ENCODE measurements at places on chromosomes 11 and 22.
A peak's percentile ranks its signal among the peaks of the same experiment; 100 is the strongest.

GRCh38 chr11:114416441-114416961 lies 16.0 kb downstream of the RBM7 start:
- peak; percentile 73 for DNase-seq

GRCh38 chr11:1493650-1494244 lies 7.2 kb upstream of the MOB2 start:
- DNase-seq: no peak

DNA sequence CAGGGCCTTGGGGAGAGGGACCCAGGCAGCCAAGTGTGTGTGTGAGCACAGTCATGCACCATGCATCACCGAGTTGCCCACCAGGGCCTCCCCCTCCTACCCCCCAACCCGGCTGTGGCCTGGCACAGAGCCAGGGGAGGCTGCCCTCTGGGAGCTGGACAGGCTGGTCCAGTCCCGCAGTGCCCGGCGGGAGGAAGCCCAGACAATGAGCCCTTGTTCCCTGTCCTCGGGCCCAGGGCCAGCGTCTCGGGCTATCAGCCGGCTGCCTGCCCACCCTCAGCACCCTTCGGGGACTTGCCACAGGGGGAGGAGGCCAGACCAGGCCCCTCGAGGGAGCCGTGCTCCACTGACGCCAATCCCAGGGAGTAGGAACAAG lies 4.5 kb downstream of the LRRC75B start:
- no peak for DNase-seq

DNA sequence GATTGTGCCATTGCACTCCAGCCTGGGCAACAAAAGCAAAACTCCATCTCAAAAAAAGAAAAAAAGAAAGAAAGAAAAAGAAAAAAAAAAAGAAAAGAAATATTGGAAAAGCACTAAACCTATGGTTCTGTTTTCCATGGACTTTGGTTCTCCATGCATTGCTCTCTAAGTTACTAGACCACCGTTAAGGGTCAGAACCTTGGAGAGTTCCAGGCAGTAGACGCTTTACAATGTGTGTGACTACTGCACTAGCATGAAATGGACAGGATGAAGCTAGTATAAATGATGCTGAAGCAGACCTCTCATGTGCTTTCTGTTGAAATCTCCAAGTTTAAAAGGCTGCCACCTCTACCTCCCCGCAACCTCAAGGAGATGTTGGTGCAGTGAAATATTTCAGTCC lies 63.5 kb downstream of the SIK2 start:
- no peak for DNase-seq

DNA sequence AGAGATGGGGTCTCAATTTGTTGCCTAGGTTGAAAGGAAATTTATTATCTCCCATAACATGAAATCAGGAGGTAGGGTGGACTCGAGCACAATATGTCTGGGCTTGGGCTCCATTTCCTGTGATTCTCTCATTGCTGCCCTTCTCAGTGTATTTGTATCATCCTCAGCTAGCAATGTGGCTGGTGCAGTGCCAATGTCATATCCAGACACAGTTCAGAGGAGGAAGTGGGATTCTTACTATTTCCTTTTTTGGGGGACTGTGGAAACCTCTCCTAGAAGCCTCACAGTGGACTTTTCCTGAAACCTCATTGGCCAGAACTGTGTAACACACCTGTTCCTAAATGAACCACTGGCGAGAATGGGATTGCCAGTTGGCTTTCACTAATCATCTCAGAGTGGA lies 21.0 kb upstream of the SWAP70 start:
- DNase-seq: no peak

GRCh38 chr11:44139565-44140330 lies 44.3 kb downstream of the EXT2 start:
- DNase-seq: no peak

DNA sequence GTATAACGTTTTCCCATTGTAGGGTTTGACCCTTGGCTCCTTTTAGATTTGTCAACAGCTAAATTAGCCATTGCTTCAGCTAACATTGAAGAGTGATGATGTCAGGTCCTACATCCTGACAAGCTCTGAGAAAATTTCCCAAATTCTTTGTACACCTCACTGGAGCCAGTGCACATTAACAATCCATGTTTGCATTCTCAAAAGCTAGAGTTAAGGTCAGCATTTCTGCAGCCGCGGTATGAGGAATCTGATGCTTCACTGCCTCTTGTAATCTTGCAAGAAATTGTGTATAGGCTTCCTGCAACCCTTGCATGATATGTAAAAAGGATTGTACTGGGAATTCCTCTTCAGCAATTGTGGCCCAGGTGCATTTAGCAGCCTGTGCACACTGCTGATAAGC lies 33.1 kb upstream of the NCAM1 start:
- no peak for DNase-seq

DNA sequence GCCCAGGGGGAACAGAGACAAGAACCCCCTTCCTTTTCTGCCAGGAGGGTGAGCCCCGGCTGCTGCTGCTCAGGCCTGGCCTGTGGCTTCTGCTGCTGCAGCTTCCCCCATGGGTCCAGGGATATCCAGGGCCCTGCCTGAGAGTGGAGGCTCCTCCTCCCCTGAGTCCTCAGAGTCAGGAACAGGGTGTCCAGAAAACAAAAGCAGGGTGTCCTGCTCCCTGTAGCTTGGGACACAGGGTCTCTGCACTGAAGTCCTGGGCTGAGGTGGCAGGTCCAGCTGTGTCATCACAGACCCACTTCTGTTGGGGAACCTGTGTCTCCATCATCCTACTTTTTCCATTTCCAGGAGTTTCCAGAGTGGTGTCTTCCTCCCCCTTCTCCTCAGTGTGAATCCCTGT lies 76.1 kb downstream of the ZNF280B start:
- no peak for DNase-seq

DNA sequence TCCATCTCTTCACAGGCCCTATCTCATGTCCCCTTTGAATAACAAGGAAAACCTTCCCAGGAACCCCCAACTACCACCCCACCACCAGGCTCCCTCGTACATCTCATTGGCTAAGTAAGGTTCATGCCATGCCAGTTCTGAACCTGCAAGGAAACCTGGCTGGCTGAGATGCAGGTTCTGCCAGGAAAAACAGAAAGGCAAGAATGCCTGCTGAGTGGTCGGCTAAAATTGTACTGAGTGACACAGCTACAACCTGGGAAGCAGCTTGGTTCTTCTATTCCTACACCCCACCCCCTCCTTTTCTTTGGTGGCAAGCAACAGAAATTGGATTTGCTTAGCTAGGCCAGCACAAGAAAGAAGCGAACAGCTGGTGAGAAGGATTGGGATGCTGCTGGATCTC lies 36.1 kb upstream of the TSPAN18 start:
- no peak for DNase-seq

DNA sequence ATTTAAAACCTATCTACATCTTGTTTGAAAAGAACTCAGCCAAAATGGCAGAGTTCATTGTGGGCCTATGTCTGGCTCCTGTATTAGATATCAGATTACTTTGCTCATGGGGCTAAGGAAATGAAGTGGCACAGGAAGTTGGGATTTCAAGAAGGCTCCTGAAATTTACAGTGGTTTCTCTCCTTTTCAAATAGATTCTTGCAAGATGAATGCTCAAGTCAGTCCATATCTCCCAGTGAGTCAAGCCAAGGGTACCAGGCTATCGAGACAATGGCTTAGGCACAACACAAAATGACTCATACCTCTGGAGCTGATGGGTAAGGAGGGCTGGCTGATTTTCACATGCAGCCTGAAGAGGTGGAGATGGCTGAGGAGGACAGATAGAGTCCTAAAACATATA lies 24.1 kb upstream of the APOA1 start:
- peak; percentile 29 for DNase-seq

DNA sequence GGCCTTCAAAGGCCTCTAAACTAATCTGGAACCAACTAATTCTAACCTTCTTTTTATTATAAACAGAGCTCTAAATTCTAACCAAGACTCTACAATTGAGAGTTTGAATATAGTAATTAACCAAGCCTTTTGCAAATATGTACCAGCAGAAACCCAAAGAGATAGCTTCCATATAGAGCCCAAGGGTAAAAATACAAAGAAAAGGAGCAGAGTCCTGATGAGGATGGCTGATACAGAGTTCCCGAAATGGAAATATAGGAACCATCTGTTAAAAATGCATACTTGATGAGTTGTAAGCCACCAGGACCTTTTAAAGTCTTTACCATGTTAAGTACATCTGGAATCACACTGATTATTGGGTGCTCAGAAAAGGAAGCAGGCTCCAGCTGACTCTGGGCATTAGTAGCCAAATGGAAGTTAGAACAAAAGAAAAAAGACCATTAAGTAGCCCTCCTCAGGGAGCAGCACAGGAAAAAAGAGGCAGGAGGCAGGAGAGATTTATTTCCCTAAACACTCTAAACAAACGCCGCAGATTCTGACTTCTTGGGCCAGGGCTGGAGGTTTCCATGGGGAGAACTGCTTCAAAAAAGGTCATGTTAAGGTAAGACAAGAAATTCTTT lies 463.1 kb upstream of the FAT3 start:
- DNase-seq: no peak

GRCh38 chr11:10412266-10412665 lies 42.8 kb upstream of the AMPD3 start:
- DNase-seq: no peak

GRCh38 chr11:132692891-132693290 lies 839.4 kb downstream of the OPCML start:
- no peak for DNase-seq

- no peak for DNase-seq
Measured at GRCh38 chr11:70024036-70024772, 53.9 kb upstream of the ANO1 start.

DNA sequence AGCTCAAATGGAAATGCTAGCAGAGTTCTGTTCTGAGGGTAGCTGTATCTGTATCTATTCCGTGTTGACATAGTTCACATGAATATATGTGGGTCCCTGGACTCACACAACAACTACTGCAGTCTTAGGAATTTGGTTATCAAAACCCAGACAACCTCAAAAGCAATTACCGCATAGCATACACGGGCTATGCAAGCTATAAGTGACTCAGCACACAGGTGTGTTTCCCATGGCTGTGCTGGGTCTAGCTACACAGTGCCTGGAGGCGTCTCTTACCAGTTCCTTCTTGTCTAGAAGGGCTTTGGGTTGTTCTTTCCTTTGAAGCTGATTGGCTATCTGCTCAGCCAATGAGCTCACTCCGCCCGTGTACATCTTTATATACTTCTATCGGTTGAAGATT lies 98.2 kb upstream of the BID start:
- peak; percentile 90 for DNase-seq

DNA sequence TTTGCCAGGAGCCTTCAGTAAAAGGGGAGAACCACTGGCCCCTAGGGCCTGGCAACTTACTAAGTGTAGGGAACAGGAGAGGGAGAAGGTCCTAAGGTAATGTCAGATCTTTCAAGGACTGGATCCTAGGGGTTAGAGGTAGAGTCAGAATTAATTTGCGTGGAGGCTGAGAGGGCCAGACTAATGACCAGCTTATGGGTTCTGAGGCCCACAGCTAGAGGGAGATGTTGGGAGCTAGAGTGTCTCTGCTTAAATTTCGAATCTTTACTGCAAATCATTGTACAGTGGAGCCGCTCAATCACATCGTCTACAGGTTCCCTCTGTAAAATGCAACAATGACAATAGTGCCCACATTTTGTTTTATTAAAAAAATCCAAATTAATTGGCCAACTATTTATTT lies 31.4 kb downstream of the CLMP start:
- DNase-seq: no peak

DNA sequence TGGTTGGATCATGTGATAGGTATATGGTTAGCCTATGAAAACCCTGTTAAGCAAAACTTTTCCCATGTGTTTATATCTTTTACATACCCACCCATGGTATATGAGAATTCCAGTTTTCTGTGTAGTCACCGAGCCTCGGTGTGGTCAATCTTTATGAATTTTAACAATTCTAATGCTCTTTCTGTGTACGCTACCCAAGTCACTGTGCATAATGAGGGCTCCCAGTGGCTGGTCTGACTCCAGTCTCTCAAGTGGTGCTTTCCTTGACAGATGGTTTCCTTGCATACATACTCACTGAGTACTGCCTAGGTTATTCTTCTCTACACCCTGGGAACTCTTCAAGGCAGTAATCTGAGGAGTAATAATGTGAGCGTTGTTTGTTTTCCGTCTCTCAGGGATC lies 17.6 kb downstream of the MUC15 start:
- no peak for DNase-seq

GRCh38 chr22:30427871-30428270 lies 2.3 kb downstream of the MTFP1 start:
- DNase-seq: no peak

DNA sequence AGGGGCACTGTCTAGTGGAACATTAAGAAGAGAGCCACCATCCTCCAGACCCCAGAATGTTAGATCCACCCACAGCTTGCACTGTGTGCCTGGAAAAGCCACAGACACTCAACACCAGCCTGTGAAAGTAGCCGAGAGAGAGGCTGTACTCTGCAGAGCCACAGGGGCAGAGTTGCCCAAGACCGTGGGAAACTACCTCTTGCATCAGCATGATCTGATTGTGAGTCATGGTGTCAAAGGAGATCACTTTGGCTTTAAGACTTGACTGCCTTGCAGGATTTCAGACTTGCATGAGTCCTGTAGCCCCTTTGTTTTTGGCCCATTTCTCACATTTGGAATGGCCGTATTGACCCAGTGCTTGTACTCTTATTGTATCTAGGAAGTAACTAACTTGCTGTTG lies 115.9 kb upstream of the CCDC179 start:
- DNase-seq: peak; percentile 60

DNA sequence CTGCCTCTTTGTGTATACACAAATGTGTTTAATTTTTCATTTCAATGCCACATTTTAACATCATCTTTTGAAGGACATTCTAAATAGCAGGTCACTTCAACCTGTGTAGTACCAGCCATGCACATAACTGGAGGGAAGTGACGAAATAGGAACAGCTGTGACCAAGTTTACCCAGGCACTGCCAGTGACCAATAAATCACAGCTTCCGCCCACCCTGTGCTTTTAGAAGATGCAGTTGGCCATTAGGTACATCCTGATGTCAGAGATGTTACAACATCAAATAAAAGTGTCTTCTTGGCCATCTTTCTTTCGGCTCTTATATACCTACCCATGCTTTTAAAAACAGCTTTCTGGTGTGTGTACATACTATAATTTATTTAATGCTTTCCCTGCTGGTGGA lies 7.8 kb downstream of the LDLRAD3 start:
- no peak for DNase-seq

- DNase-seq: no peak
Measured at GRCh38 chr22:44383652-44384562, 71.2 kb upstream of the SHISAL1 start.

DNA sequence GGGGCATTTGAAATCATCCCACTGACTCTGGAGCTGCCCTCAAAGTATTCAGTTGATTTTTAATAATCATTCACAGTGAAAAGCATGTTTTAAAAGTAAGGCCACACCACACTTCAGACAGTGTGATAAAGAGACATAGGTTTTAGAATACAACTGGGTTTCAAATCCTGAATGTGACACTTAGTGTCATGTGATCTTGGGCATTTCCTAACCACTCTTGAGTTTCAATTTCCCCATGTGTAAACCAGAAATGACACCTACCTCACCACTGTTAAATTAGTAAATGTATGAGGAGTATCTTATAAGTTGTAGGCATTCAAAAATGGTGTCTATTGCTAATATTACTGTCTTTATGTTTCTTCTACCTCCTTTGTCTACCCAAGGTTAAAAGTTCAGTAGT lies 5.4 kb downstream of the TMEM123 start:
- no peak for DNase-seq

Data from epithelial cell of prostate (primary cell).